ENCODE measurements at places on chromosomes 11 and 22.

DNA sequence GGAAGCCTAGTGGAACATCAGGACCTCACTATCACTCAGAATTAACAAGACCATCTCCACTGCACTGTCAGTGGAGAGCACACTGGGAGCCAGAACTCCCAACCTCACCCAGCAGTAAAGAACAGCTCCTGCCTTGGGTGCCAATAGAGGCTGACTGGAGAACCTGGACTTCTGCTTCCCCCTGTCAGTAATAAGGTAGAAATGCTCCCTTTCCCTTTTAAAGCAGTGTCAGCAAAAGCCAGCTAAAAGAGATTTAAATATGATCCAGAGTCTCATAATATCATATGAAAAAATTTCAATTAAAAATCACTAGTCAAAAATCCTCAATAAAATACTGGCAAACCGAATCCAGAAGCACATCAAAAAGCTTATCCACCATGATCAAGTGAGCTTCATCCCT, 82.8 kb downstream of the SPATA19 start:
- DNase-seq: no peak

DNA sequence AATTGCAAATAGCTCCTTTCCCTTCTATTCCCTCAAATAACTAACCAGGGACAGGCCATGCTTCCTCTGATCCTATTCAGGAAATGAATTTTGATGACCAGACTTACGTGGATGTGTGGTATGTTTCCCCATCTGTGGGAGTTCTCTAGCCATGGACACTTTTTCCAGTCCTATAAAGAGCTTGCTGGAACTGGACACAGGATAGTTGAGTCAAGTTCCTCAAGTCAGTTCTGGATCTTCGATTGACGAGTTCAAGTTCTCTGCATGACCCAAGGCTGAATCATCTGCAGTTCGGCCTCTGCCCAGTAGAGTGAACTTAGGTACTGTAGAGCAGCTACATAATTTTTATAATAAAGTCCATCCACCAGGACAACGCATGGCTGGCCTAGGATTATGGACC, 52.7 kb upstream of the CCND1 start:
- DNase-seq: no peak

- no peak for DNase-seq
These were observed 6.1 kb upstream of the CRYBB3 start for GRCh38 chr22:25193548-25193947.

DNA sequence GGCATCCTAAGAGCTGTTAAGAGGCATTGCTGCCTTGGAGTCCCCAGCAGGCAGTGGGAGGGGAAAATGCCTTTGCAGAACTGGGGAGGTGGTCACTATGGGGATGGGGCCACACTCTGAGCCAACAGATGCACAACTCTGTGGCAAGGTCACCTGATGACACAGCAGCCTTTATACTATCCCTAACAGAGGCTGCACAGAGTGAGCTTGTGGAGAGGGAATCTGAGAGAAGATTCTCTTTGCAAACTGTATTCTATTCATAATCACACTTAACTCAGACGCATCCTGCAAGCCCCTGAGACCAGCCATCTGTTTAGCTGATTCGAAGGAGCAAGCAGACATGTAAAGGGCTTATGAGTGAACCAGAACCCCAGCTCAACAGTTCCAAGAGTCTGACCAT, 49.0 kb upstream of the TTC12 start:
- DNase-seq: no peak

GRCh38 chr11:16780146-16780545, 41.7 kb downstream of the C11orf58 start:
- no peak for DNase-seq

DNA sequence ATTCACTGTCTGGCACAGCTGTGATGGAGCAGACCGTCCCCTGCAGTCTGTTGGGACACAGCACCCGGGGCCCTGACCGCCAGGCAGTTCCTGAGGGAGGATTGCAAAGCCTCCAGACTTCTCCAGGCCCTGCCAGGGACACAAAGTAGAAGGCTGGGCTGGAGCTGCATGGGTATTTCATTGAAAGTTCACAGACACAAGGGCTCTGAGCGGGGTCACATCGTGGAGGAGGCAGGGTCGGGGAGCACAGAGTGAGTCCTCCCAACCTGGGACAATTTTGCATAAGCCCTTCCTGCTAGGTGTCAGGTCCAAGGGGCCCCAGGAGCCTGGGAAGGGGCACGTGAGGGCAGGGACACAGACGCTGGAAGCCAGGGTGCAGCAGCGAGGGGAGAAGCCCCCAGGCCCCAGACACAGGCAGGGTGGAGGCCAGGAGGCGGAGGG, 15.7 kb downstream of the IFITM10 start:
- peak; percentile 42 for DNase-seq

GRCh38 chr11:9901943-9902342, 238.1 kb downstream of the SWAP70 start:
- no peak for DNase-seq
